ENCODE measurements at places on chromosomes 1 and 21. TPM values are rescaled to one million over a fixed set of nuclear protein-coding genes. Genes with fewer than 3 reads are reported as not detected.

Gene CKS1B
- polyA plus RNA-seq = 195 TPM

Gene SYDE2
- 1.8 TPM for polyA plus RNA-seq

Gene KLHL21
- 36.7 TPM for polyA plus RNA-seq

Gene KRTAP20-1
- polyA plus RNA-seq = not detected

Gene HSF2BP
- polyA plus RNA-seq = 0.63 TPM

Gene DSTYK
- 8.0 TPM for polyA plus RNA-seq

Gene ADAMTS1
- 336 TPM for polyA plus RNA-seq

Gene PLPPR4
- polyA plus RNA-seq = 4.5 TPM

Gene GUCA2B
- not detected for polyA plus RNA-seq

Gene TRIM67
- not detected for polyA plus RNA-seq

Gene GUCA2A
- polyA plus RNA-seq = not detected

Gene ANKRD45
- polyA plus RNA-seq = not detected

DNA sequence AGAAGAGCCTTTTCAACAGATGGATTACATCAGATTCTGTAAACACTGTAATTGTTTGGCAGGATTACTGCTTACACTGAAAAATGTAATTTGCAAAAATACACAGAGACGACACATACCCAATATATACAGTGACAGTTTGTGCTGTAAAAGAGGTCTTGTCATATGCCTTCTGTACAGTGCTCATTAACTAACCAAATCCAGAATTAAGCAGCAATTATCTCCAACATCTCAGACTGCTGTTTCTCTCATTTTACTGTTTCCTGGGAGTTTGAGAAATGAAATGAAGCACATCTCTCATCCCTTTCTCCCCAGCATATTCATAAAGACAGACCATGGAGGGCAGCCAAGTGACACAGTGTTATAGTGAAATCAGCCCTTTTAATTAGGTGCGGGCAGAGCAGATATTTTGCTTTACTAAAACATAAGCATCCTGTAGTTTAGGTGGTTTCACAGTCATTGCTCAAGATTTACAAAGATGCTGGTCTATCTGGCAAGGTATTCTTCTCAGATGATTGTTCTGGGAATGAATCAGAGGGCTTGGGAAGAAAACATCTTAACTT is 618.4 kb upstream of the USP24 start:
- no peak overlapping the region for H3K4me3 ChIP-seq
- no peaks in the 10 kb centered on the region for H3K36me3 ChIP-seq
- no peaks in the 10 kb centered on the region for H3K27me3 ChIP-seq
- H3K4me1 ChIP-seq = peaks cover 11% of the 10 kb centered on the region

GRCh38 chr1:200118779-200119505 is 91.4 kb downstream of the NR5A2 start:
- no peak for DNase-seq
- no peaks in the 10 kb centered on the region for H3K27me3 ChIP-seq
- no peaks in the 10 kb centered on the region for H3K36me3 ChIP-seq
- H3K4me1 ChIP-seq = no peaks in the 10 kb centered on the region
- H3K27ac ChIP-seq = no peak overlapping the region
- no peak overlapping the region for H3K4me3 ChIP-seq

- no peaks in the 10 kb centered on the region for H3K4me1 ChIP-seq
- H3K27me3 ChIP-seq = peaks cover 2% of the 10 kb centered on the region
Measured at GRCh38 chr21:31772674-31773555, 41.0 kb upstream of the SCAF4 start.

GRCh38 chr1:62687421-62687902 is 724 bp downstream of the DOCK7 start:
- no peaks in the 10 kb centered on the region for H3K27me3 ChIP-seq
- DNase-seq = peak; percentile 43
- peak overlapping the region; percentile 58 for H3K27ac ChIP-seq
- peak overlapping the region; percentile 64 for H3K4me3 ChIP-seq

DNA sequence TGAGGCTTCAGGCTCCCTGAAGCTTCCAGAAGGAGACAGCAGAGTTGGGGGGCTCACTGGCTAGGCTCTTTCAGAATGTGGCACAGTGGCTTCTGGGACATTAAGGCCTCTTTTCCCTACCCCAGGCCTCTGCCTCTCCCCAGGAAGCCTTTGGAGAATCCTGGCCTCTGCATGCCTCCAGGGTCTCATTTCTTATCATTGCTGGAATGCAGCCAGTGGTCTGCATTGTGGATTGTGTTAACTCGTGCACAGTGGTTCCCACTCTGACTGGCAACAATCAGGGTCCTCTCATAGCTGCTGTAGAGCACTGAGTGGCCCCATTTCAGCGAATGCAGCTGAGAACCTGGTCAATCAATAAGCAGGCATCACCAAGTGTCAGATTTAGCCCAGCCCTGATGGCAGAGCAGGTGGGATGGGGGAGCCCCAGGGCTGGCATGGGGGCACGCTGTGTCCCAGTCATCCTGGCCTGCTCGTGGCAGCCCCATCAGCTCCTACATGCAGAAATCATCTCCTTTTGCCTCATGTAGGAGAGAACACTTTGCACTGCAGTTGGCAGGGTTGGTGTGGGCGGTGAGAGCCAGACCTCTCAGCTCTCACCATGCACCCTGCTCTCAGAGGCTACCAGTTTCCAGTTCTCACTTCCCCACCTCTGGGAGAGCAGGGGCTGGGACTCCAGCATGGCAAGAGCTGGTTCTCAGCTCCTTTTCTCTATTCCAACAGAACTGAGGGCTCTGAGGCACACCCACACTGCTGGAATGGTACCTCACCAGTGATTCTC is 13.4 kb downstream of the ADORA1 start:
- H3K4me1 ChIP-seq = no peaks in the 10 kb centered on the region
- H3K4me3 ChIP-seq = no peak overlapping the region
- no peak for DNase-seq

GRCh38 chr21:45876381-45877170 is 105.0 kb upstream of the COL6A1 start:
- DNase-seq = no peak
- no peaks in the 10 kb centered on the region for H3K27me3 ChIP-seq
- peak overlapping the region; percentile 97 for H3K27ac ChIP-seq
- H3K4me3 ChIP-seq = no peak overlapping the region
- H3K4me1 ChIP-seq = peaks cover 36% of the 10 kb centered on the region

- H3K27me3 ChIP-seq = peaks cover 69% of the 10 kb centered on the region
- H3K4me3 ChIP-seq = no peak overlapping the region
- DNase-seq = no peak
Measured at GRCh38 chr1:202698276-202698675, 12.0 kb downstream of the SYT2 start.

DNA sequence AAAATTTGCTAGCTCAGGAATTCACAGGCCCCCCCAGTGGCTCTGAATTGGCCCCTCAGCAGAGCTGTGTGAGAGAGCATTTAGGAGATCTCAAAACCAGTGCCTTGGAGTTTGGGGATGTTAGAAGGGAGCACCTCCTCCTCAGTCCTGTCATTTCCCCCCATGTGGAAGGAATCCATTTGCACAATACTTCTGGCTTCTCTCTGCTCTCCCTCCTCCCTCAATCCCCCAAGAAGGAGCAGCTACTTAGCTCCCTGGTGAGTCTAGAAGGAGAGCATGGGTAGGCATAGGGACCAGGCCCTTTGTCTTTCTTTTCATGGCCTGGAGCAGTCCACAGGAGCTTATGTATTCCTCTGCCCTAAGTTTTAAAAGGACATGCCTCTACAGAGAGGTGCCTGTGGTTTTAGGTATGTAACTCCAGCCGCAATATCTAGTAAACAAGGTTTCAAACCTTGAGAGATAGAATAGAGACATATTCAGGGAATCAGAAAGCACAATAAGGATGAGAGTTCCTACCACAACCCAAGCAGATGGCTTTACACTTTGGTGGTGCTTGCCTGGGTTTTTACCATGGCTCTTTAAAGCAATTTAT is 199.4 kb downstream of the FCRL5 start:
- no peak for DNase-seq
- peaks cover 2% of the 10 kb centered on the region for H3K27me3 ChIP-seq
- no peak overlapping the region for H3K4me3 ChIP-seq
- H3K36me3 ChIP-seq = no peaks in the 10 kb centered on the region

DNA sequence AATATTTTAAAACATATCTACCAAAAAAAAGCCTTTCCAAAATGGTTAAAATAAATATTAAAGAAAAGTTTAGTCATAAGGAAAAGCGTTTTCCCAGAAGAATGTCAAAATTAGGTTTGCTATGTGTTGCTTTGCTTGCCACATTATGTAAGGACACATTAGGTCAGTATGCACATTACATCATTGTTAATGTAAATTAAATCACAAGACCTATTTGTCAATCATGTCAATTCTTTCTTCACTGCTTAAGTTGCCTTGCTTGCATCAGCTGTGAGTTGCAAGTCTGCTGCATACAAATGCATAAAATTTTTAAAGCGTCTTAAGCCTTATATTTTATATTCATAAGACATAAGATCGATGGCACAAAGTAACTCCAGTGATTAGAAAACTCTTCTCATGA is 448.9 kb downstream of the PCP4 start:
- no peaks in the 10 kb centered on the region for H3K4me1 ChIP-seq
- no peak overlapping the region for H3K27ac ChIP-seq
- DNase-seq = no peak
- no peaks in the 10 kb centered on the region for H3K36me3 ChIP-seq
- H3K4me3 ChIP-seq = no peak overlapping the region

GRCh38 chr1:209435654-209436566 is 147.6 kb upstream of the CAMK1G start:
- H3K27ac ChIP-seq = no peak overlapping the region
- DNase-seq = peak; percentile 77
- H3K36me3 ChIP-seq = no peaks in the 10 kb centered on the region
- no peak overlapping the region for H3K4me3 ChIP-seq
- peaks cover 5% of the 10 kb centered on the region for H3K27me3 ChIP-seq

GRCh38 chr1:3921765-3922164 is 21.7 kb upstream of the C1orf174 start:
- DNase-seq = no peak
- no peaks in the 10 kb centered on the region for H3K36me3 ChIP-seq
- no peak overlapping the region for H3K27ac ChIP-seq
- H3K4me3 ChIP-seq = peak overlapping the region; percentile 11
- H3K4me1 ChIP-seq = no peaks in the 10 kb centered on the region

GRCh38 chr1:4404854-4405590 is 249.4 kb upstream of the AJAP1 start:
- H3K4me1 ChIP-seq = no peaks in the 10 kb centered on the region
- H3K27ac ChIP-seq = no peak overlapping the region
- no peaks in the 10 kb centered on the region for H3K36me3 ChIP-seq

GRCh38 chr1:10698726-10699469 is 97.5 kb downstream of the CASZ1 start:
- H3K27me3 ChIP-seq = peaks cover 63% of the 10 kb centered on the region
- H3K36me3 ChIP-seq = no peaks in the 10 kb centered on the region
- H3K4me1 ChIP-seq = no peaks in the 10 kb centered on the region
- H3K4me3 ChIP-seq = no peak overlapping the region
- no peak overlapping the region for H3K27ac ChIP-seq

DNA sequence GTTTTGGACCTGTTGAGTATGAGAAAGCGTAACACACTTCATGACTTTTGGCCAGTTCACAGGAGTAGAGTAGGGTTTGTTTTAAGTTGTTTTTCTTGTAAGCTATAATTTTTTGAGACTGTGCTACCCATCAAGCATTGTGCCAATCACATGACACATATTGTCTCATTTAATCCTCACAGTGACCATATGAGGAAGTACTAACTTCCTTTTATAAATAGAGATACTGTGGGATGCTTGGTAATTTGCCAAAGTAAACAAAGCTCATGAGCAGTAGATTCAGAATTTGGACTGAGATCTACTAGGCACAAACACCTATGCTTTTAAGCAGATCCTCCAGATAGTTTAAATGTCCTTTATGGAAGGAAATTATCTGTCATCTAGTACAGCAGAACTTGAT is 178.3 kb downstream of the CACNA1E start:
- H3K27ac ChIP-seq = no peak overlapping the region
- H3K27me3 ChIP-seq = no peaks in the 10 kb centered on the region
- DNase-seq = no peak
- no peaks in the 10 kb centered on the region for H3K36me3 ChIP-seq

DNA sequence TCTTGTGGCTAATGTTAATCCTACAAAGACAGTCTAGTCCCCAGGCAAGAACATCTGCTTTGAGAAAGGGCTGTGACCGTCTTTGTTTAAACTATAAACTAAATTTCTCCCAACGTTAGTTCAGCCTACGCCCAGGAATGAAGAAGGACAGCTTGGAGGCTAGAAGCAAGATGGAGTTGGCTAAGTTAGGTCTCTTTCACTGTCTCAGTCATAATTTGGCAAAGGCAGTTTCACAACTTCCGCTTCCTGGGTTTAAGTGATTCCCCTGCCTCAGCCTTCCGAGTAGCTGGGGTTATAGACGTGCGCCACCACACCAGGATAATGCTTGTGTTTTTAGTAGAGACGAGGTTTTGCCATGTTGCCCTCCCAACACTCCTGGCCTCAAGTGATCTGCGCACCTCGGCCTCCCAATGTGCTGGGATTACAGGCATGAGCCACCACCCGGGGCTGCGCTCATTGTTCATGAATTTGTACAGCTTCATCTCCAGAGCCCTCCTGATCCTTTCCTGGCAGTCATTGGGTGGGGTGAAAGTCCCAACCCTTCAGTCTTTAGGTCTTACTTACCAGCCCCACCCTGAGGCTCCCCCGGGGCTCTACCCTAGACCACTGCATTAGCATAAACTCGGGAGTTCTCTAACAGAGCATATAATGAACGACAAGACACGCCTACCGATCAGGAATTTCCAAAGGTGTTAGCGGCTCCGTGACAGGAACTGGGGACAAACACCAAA is 4.9 kb upstream of the MASP2 start:
- no peaks in the 10 kb centered on the region for H3K4me1 ChIP-seq
- H3K4me3 ChIP-seq = no peak overlapping the region
- DNase-seq = no peak
- no peak overlapping the region for H3K27ac ChIP-seq

- H3K36me3 ChIP-seq = no peaks in the 10 kb centered on the region
- H3K4me1 ChIP-seq = peaks cover 3% of the 10 kb centered on the region
- no peaks in the 10 kb centered on the region for H3K27me3 ChIP-seq
- peak overlapping the region; percentile 27 for H3K27ac ChIP-seq
Measured at GRCh38 chr21:17050156-17050555, 462.7 kb upstream of the CXADR start.

- peaks cover 2% of the 10 kb centered on the region for H3K4me1 ChIP-seq
- DNase-seq = no peak
- H3K27me3 ChIP-seq = no peaks in the 10 kb centered on the region
- peaks cover 2% of the 10 kb centered on the region for H3K36me3 ChIP-seq
- H3K27ac ChIP-seq = no peak overlapping the region
- no peak overlapping the region for H3K4me3 ChIP-seq
Measured at GRCh38 chr1:108201687-108202086, 1.5 kb upstream of the SLC25A24 start.

DNA sequence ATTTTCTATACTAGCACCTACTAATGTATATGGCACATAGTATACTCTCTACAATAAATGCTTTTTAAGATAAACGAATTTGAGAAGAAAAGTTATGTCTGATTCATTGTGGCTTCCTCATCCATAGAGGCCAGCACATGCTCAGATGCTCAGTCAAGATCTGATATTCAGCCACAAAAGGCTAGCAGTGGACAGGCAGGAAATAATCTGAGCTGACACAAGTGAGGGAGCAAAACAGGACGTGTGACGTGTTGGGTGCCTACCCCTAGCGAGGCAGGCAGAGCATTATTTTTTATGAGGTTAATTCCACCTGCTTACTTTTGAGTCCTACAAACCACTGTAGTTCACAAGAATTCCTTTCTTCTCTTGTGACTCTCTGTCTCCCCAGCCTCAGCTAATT is 550.9 kb downstream of the SMYD3 start:
- no peaks in the 10 kb centered on the region for H3K27me3 ChIP-seq
- H3K36me3 ChIP-seq = no peaks in the 10 kb centered on the region
- H3K27ac ChIP-seq = no peak overlapping the region
- peak; percentile 55 for DNase-seq

- H3K36me3 ChIP-seq = no peaks in the 10 kb centered on the region
- no peak for DNase-seq
- no peak overlapping the region for H3K27ac ChIP-seq
- no peaks in the 10 kb centered on the region for H3K4me1 ChIP-seq
- H3K4me3 ChIP-seq = no peak overlapping the region
Measured at GRCh38 chr21:35976481-35976880, 83.8 kb downstream of the SETD4 start.

All from IMR-90 (cell line).